ENCODE measurements at places on chromosomes 2 and 18. TPM values are rescaled to one million over a fixed set of nuclear protein-coding genes. Genes with fewer than 3 reads are reported as not detected.

CEBPZ gene
- 19.1 TPM for polyA plus RNA-seq

HSBP1L1 gene
- 10.9 TPM for polyA plus RNA-seq

HJURP gene
- polyA plus RNA-seq: not detected

ALPP gene
- polyA plus RNA-seq: not detected

BZW1 gene
- polyA plus RNA-seq: 140 TPM

TNFAIP6 gene
- not detected for polyA plus RNA-seq

HOXD10 gene
- not detected for polyA plus RNA-seq

KLF7 gene
- polyA plus RNA-seq: 17.9 TPM

TP53I3 gene
- polyA plus RNA-seq: 4.1 TPM

USP14 gene
- polyA plus RNA-seq: 28.8 TPM

GCKR gene
- not detected for polyA plus RNA-seq

TAF1B gene
- 15.7 TPM for polyA plus RNA-seq

LYPD1 gene
- not detected for polyA plus RNA-seq

LRRC30 gene
- polyA plus RNA-seq: not detected

IER3IP1 gene
- polyA plus RNA-seq: 12.7 TPM

GALNT1 gene
- polyA plus RNA-seq: 15.5 TPM

RGPD4 gene
- polyA plus RNA-seq: not detected

KIF5C gene
- polyA plus RNA-seq: 2.0 TPM

LYPD6 gene
- not detected for polyA plus RNA-seq

VWC2L gene
- not detected for polyA plus RNA-seq

DNMT3A gene
- polyA plus RNA-seq: 4.9 TPM

TRIM43 gene
- polyA plus RNA-seq: not detected

DTNA gene
- not detected for polyA plus RNA-seq

DSG4 gene
- polyA plus RNA-seq: not detected

VAMP8 gene
- 240 TPM for polyA plus RNA-seq

MERTK gene
- polyA plus RNA-seq: 0.33 TPM

TMEM178A gene
- polyA plus RNA-seq: not detected

IL1RN gene
- polyA plus RNA-seq: not detected

ARHGEF4 gene
- 0.24 TPM for polyA plus RNA-seq

CHRNG gene
- polyA plus RNA-seq: not detected

TNFRSF11A gene
- not detected for polyA plus RNA-seq

MAB21L4 gene
- not detected for polyA plus RNA-seq

PAIP2B gene
- 3.1 TPM for polyA plus RNA-seq

MC4R gene
- polyA plus RNA-seq: not detected

DES gene
- polyA plus RNA-seq: not detected

FZD7 gene
- 0.19 TPM for polyA plus RNA-seq

AGFG1 gene
- 10.1 TPM for polyA plus RNA-seq

IL1F10 gene
- not detected for polyA plus RNA-seq

SLC11A1 gene
- polyA plus RNA-seq: 1.3 TPM

RABL2A gene
- polyA plus RNA-seq: 12.5 TPM

PLA2R1 gene
- not detected for polyA plus RNA-seq

THSD7B gene
- polyA plus RNA-seq: not detected
